Articular chondrocyte of knee joint (primary cell): ENCODE measurements at places on chromosomes 16 and 17. TPM values are rescaled to one million over a fixed set of nuclear protein-coding genes. Genes with fewer than 3 reads are reported as not detected.

The HOXB5 gene
- not detected in 2 replicates for total RNA-seq

The TBC1D3I gene
- total RNA-seq: not detected in 2 replicates

The CCL8 gene
- 0.97 and 1.2 TPM in 2 replicates for total RNA-seq

The KCNG4 gene
- total RNA-seq: not detected in 2 replicates

The MYH8 gene
- total RNA-seq: not detected in 2 replicates

The MT1H gene
- total RNA-seq: not detected in 2 replicates

The MT1E gene
- 50.9 and 55.0 TPM in 2 replicates for total RNA-seq

The CPHXL2 gene
- not detected in 2 replicates for total RNA-seq

The GPS2 gene
- 38.2 and 42.2 TPM in 2 replicates for total RNA-seq

The RAB11FIP3 gene
- total RNA-seq: 21.3 and 24.6 TPM in 2 replicates

The SOCS1 gene
- 1.8 and 2.7 TPM in 2 replicates for total RNA-seq

The KAT2A gene
- 6.5 and 9.6 TPM in 2 replicates for total RNA-seq

The KCNJ12 gene
- total RNA-seq: 6.7 and 7.2 TPM in 2 replicates

The MEAK7 gene
- 25.4 and 27.8 TPM in 2 replicates for total RNA-seq

The HBA2 gene
- not detected in 2 replicates for total RNA-seq

The SLC16A13 gene
- 0.22 and 0.52 TPM in 2 replicates for total RNA-seq

The LMF1 gene
- total RNA-seq: 34.2 and 34.6 TPM in 2 replicates

The SLC35G6 gene
- not detected in 2 replicates for total RNA-seq

The ASPHD1 gene
- 3.1 and 4.8 TPM in 2 replicates for total RNA-seq

The KRTAP1-1 gene
- total RNA-seq: not detected in 2 replicates
